Testis (tissue), 5 donors: ENCODE measurements at places on chromosomes 6 and 20. TPM values are rescaled to one million over a fixed set of nuclear protein-coding genes. Genes with fewer than 3 reads are reported as not detected.

DNA sequence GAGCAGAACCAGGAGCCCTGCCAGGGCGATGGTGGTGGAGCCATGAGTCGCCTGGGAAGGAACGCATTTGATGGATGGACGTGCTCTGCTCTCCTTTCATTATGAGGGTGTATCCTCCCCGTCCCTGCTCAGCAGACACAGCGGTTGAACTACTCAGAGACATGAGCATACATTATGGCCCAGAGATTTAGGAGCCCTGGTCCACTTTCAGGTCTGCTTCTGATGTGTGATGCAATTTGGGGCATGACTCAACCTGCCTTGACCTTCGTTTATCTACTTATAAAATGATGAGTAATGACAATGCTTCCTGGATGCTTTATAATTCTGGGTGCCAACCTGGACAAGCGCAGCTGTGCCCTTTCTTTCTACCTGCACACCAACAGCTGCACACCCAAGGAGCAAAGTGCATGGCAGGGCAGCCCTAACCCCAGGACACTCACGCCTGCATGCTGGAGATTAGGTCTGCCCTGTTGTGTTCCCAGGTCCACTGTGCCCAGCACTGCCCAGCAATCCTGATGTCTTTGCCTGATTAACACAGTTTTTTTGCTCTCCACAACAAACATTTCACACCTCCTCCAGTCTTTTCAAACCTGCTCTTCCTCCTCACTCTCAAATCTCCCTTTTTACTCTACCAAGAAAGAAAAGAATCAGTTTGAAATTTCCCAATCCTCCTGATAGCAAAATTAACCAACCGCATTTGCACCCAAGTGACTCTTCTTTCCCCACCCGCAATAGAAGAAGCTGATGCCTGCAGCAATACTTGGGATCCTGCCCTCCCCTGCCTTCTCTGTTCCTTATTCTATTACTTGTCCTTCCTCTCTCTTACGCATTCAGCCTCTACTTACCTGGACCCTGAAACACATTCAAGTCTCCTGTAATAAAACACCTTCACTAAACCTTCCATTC lies 81.2 kb downstream of the EZR start:
- DNase-seq, result no peak

The DEFB132 gene
- not detected for total RNA-seq

GRCh38 chr20:49692941-49693340 lies 20.7 kb downstream of the B4GALT5 start:
- no peak for DNase-seq

The RAET1G gene
- not detected for total RNA-seq

DNA sequence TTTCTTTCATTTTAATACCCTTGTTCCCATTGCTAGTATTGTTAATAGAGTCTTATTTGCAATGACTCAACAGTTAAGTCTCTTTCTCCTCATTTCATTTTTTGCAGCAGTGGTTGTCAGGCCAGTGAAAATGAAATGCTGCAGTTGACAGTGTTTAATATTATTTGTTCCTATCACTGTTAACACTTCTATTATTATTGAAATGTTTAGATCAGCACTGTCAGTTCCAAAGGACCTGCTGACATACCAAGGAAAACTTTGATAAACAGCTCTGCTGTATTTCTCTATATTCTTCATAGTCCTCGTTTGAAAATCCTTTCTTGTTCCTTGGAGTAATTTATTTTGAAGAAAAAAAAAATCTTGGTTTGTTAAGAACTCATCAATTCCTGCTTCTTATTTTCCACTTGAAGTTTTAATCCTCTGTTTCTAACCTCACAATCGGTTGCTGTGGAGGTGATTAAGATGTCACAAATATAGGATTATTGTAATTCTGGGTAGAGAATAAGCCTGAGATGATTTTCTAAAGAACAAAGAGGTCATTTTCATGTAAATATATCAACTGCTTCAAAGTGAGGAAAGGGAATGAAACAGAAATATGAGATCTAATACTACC lies 1065.9 kb upstream of the CITED2 start:
- no peak for DNase-seq
